ENCODE measurements at places on chromosomes 3 and 15. TPM values are rescaled to one million over a fixed set of nuclear protein-coding genes. Genes with fewer than 3 reads are reported as not detected.

The GCSAM gene
- total RNA-seq: 17.8 TPM

The C3orf85 gene
- total RNA-seq: not detected

DNA sequence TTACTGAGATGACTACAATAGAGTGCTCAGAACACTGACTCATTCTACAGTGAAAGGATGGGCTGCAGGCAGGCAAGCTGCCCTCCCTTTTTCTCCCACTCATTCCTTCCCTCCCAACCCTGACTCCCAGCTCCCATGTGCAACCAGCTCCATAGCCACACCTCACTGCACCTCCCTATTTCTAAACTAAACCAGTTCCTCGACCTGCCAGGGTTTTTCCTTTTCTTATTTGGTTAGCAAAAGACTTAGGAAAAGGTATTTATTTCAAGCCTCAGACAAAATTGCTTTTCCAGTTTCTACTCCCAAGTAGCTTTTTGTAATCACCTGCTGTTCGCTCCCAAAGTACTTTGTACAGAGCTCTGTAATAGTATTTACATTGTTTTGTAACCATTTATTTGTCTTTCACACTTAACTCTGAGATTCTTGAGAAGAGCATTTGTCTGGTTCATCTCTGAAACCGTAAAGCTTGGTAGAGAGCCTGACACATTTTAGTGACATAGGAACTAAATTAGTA lies 2.2 kb downstream of the AADAC start:
- H3K27me3 ChIP-seq: no peaks in the 10 kb centered on the region
- no peak for DNase-seq
- no peak overlapping the region for H3K27ac ChIP-seq
- no peak overlapping the region for H3K4me3 ChIP-seq

GRCh38 chr15:88166082-88166993 lies 90.2 kb downstream of the NTRK3 start:
- DNase-seq: peak; percentile 2
- no peak overlapping the region for H3K27ac ChIP-seq
- no peaks in the 10 kb centered on the region for H3K36me3 ChIP-seq
- no peak overlapping the region for H3K4me3 ChIP-seq
- H3K4me1 ChIP-seq: no peaks in the 10 kb centered on the region
- H3K27me3 ChIP-seq: no peaks in the 10 kb centered on the region

GRCh38 chr3:110165753-110166152 lies 828.4 kb upstream of the DPPA4 start:
- no peak for DNase-seq
- H3K4me3 ChIP-seq: no peak overlapping the region
- H3K27ac ChIP-seq: no peak overlapping the region
- peaks cover 5% of the 10 kb centered on the region for H3K4me1 ChIP-seq

- H3K4me1 ChIP-seq: peaks cover 11% of the 10 kb centered on the region
- H3K4me3 ChIP-seq: no peak overlapping the region
- H3K36me3 ChIP-seq: no peaks in the 10 kb centered on the region
Observed at GRCh38 chr3:150117076-150117475, 146.4 kb upstream of the PFN2 start.

DNA sequence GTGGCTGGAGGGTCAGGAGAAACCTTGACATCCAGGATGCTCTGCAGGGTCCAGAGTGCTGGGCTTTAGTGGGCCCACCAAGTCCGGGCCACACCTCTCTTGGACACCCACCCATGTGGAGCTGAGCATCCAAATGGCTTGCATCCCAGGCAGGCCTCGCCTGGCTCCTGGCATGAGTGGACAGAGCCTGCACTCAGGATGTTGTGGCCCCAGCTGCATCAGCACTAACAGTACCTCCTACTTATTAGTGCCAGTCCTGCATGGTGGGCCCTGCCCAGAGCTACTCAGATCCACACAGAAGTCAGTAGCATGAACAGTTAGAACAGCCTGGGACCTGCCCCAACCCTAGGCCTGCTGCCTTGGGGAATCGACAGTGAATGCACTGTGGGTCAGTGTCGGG lies 42.2 kb upstream of the MRPS22 start:
- no peaks in the 10 kb centered on the region for H3K36me3 ChIP-seq
- peaks cover 10% of the 10 kb centered on the region for H3K27me3 ChIP-seq
- no peak overlapping the region for H3K27ac ChIP-seq
- H3K4me1 ChIP-seq: peaks cover 8% of the 10 kb centered on the region

DNA sequence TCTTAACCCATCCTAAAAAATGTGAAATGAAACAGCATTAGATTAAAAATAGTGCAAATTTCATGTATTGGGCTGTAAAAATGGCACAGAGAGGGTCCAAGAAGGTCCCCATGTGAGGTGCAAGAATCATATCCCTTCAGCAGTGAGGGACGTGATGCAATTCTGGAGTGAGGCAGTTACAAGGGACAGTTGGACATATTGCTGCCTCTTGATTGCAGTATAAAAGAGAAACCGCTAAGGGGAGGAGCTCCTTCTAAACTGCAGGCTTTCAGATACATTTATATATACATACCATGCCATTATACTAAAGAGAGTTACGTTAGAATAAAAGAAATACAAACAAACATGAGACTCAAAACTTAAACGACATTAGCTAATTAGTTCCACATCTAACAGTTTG lies 304.2 kb upstream of the CTNNB1 start:
- H3K36me3 ChIP-seq: no peaks in the 10 kb centered on the region
- no peak overlapping the region for H3K4me3 ChIP-seq
- no peak overlapping the region for H3K27ac ChIP-seq
- no peak for DNase-seq

GRCh38 chr15:94305133-94305532 lies 73.8 kb downstream of the MCTP2 start:
- no peaks in the 10 kb centered on the region for H3K27me3 ChIP-seq
- DNase-seq: peak; percentile 68
- H3K4me1 ChIP-seq: peaks cover 52% of the 10 kb centered on the region

DNA sequence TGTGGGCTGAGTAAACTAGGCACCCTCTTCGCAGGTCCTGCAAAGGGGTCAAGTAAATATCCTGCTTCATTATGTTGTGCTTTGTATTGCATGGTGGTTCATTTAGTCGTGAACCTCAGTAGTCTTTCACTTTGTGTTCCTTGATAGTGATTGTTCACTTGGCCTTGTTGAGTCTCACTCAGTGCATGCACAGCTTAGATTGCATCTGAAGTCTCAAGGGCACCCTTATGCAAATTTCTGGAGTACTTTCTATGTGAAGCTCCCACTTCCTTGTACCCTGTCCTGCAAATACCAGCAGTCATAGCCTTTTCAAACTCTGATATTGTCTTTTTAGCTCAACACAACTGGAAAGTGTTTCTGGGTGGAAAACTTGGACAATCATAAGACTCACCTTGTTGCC lies 519.2 kb downstream of the NAALADL2 start:
- H3K27ac ChIP-seq: no peak overlapping the region
- DNase-seq: no peak
- H3K4me3 ChIP-seq: no peak overlapping the region
- H3K4me1 ChIP-seq: no peaks in the 10 kb centered on the region

GRCh38 chr15:81968691-81969090 lies 77.1 kb downstream of the MEX3B start:
- no peaks in the 10 kb centered on the region for H3K4me1 ChIP-seq
- no peak overlapping the region for H3K4me3 ChIP-seq
- peaks cover 2% of the 10 kb centered on the region for H3K27me3 ChIP-seq
- peaks cover 5% of the 10 kb centered on the region for H3K36me3 ChIP-seq
- DNase-seq: no peak

DNA sequence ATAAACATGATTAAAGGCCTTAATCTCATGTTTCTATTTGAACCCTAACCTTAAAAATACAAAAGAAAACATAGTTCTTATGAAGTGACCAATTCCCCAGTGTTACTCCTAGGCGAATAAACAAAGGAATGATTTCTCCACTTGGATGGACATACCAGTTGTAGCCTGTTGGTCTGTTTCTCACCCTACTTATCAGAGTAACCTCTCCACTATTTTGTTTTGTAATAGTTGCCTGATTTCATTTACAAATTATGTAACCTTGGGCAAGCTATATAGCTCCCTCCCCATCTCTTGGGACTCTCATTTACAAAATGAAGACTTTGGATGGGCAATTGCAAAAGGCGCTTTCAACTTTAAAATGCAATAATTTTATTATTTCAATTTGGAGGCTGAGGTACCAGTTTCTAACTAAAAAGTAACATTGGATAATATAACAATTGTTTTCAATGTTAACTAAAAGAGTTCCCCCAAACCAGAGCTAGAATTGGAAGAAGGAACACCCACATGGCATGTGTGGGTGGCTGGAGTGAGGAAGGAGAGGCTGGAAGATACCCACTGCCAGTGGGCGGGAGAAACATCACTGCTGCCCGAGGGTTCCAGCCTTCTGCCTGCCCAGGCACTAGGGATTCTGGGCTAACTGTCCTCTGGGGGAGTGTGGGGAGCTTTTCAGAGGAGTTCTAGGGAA lies 74.2 kb downstream of the RFTN1 start:
- peaks cover 17% of the 10 kb centered on the region for H3K4me1 ChIP-seq
- no peaks in the 10 kb centered on the region for H3K27me3 ChIP-seq
- peaks cover 6% of the 10 kb centered on the region for H3K36me3 ChIP-seq
- no peak for DNase-seq

DNA sequence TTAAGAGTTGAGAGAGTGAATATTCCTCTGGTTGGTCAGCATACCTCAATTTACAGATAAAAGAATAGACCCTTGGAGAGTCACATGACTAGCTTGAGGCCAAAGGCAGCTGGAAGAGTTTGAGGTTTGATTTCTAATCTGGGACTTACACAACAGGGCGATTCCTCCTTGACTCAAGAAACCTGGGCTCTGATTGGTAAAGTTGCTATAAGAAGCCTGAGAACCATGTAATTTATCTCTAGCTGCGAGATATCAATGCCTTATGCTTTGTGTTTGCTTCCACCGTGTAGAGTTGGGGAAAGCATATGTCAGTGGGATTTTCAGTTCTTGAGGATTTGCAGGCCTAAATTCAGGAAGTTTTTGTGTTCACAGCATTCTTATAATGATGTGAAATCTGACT lies 206.0 kb downstream of the KLHL25 start:
- H3K27ac ChIP-seq: peak overlapping the region; percentile 64
- no peaks in the 10 kb centered on the region for H3K27me3 ChIP-seq
- H3K36me3 ChIP-seq: peaks cover 9% of the 10 kb centered on the region
- H3K4me3 ChIP-seq: peak overlapping the region; percentile 25
- DNase-seq: no peak

DNA sequence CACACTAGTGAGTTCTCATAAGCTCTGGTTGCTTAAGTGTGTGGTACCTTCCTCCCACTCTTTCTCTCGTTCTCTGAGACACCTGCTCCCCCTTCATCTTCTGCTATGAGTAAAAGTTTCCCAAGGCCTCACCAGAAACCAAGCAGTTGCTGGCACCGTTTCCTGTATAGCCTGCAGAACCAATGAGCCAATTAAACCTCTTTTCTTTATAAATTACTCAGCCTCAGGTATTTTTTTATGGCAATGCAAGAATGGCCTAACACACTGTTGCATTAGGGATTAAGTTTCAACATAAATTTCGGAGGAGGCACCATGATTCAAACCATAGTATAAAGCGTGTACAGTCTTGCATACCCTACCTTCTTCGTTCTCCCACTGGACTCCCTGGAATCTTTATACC lies 252.3 kb upstream of the CHRM5 start:
- H3K36me3 ChIP-seq: peaks cover 8% of the 10 kb centered on the region
- H3K4me3 ChIP-seq: no peak overlapping the region
- H3K27me3 ChIP-seq: peaks cover 8% of the 10 kb centered on the region
